Osteocyte (in vitro differentiated cells): ENCODE measurements at places on chromosomes 4 and X.

- H3K4me1 ChIP-seq = no peaks in the 10 kb centered on the region
- peaks cover 25% of the 10 kb centered on the region for H3K36me3 ChIP-seq
- no peak for DNase-seq
- no peak overlapping the region for H3K4me3 ChIP-seq
- H3K27me3 ChIP-seq = no peaks in the 10 kb centered on the region
Observed at GRCh38 chr4:6924361-6924779, 14.7 kb downstream of the TBC1D14 start.

DNA sequence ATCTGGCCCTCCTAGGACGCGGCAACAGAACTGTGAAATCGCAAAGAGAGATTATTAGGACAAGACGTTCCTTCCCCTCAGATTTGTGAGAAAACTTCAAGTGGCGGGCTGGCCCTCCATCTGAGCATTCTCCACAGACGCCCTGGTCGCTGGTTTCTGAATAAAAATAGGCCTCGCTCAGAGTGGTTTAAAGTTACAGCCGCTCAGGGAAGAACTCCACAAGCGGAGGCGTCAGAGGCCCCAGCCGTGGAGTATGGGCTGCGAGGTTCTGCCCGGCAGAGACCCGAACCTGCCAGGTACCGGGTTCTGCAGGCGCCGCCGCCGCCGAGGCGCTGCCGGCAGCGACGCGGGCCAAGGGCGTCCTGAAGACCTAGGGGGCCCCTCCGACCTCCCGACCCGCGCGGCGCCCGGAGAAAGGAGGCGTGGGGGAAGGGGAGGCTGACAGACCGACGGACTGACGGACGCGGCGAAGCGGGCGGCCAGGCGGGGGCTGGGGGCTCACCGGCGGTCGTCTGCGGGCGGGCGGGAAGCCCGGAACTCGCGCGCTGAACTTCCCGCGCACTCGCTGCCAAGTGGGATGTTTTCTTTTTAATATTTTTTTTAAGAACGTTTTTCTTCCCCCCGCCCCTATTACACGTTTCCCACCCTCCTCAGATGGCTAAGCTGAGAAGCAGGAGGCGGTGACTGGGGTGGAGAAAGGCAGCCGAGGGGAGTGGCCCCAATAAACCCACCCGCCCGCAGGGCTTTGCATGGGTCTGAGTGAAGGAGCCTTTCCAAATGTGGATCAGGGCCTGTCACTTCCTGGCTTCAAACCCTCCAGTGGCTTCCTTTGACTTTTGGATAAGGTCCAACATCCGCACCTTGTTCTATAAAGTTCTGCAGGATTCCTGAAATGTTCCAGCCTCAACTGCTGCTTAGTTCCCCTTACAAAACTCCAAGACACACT, at the start of gene PABPC4L:
Gene PABPC4L, minus strand, starts transcription at position 574 of the 946 bp plus-strand sequence. CDS start 770 bp downstream, outside the sequence.
- H3K36me3 ChIP-seq = peaks cover 5% of the 10 kb centered on the region
- H3K27me3 ChIP-seq = no peaks in the 10 kb centered on the region
- H3K4me1 ChIP-seq = peaks cover 24% of the 10 kb centered on the region
- H3K27ac ChIP-seq = peak within 1 kb of the TSS; percentile 82

GRCh38 chr4:115113506-115114106, at the start of gene NDST4:
Gene NDST4 (minus strand): TSS chr4:115113620. CDS start chr4:115077036, 36,584 bp downstream.
- peak within 1 kb of the TSS; percentile 52 for H3K27ac ChIP-seq
- peak within 1 kb of the TSS; percentile 76 for H3K4me3 ChIP-seq
- no peak for DNase-seq
- H3K4me1 ChIP-seq = peaks cover 36% of the 10 kb centered on the region
- H3K27me3 ChIP-seq = no peaks in the 10 kb centered on the region

- no peaks in the 10 kb centered on the region for H3K27me3 ChIP-seq
- H3K36me3 ChIP-seq = peaks cover 24% of the 10 kb centered on the region
- peaks cover 3% of the 10 kb centered on the region for H3K4me1 ChIP-seq
- H3K4me3 ChIP-seq = no peak overlapping the region
Observed at GRCh38 chrX:40074080-40074958, 23.4 kb downstream of the BCOR start.

- H3K27ac ChIP-seq = no peak overlapping the region
- H3K27me3 ChIP-seq = no peaks in the 10 kb centered on the region
- no peaks in the 10 kb centered on the region for H3K36me3 ChIP-seq
Observed at GRCh38 chr4:61079427-61079826, 120.7 kb upstream of the ADGRL3 start.

- H3K36me3 ChIP-seq = no peaks in the 10 kb centered on the region
- H3K27ac ChIP-seq = no peak overlapping the region
- H3K4me3 ChIP-seq = no peak overlapping the region
Observed at GRCh38 chr4:186798951-186799659, 75.4 kb upstream of the FAT1 start.

- DNase-seq = no peak
- H3K36me3 ChIP-seq = no peaks in the 10 kb centered on the region
- H3K4me1 ChIP-seq = peaks cover 35% of the 10 kb centered on the region
Observed at GRCh38 chr4:54066718-54067129, 2.3 kb upstream of the CHIC2 start.

- peaks cover 20% of the 10 kb centered on the region for H3K4me1 ChIP-seq
- no peak overlapping the region for H3K27ac ChIP-seq
- H3K36me3 ChIP-seq = no peaks in the 10 kb centered on the region
- no peak overlapping the region for H3K4me3 ChIP-seq
Observed at GRCh38 chr4:147288512-147288911, 192.4 kb upstream of the EDNRA start.

GRCh38 chr4:156933633-156934258, 37.9 kb downstream of the PDGFC start:
- peaks cover 6% of the 10 kb centered on the region for H3K36me3 ChIP-seq
- DNase-seq = no peak
- H3K4me1 ChIP-seq = peaks cover 29% of the 10 kb centered on the region
- H3K4me3 ChIP-seq = no peak overlapping the region
- H3K27ac ChIP-seq = peak overlapping the region; percentile 52

DNA sequence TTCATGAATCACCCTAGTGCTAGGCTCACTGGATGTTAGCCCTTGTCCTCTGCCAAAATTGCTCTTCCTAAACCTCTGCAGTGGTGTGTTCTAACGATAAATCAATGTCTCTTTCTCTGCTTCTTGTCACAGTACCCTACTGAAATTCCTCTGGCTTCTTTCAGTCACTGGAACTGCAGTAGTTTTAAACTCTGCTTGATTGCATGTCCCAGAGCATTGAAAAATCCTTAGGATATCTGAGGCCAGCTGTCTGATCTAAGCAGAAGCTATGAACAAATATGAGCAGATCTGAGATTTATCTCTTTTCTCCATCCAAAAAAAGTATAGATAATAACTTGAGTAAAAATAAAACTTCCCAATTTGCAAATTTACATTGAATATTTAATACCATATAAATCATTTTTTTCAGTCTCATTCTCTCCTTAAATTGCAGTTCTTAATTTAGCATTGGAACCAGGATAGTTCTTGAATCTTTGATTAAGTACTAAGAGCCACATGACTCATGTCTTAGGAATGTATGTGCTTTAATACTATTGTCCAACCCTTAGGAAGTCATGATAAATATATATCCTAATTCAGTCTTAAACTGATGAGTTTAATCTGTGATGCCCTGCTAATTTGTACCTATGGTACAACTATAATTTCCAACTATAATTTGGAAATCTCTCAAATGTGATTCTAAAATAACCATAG, 169.7 kb downstream of the PDHA2 start:
- no peak for DNase-seq
- no peak overlapping the region for H3K4me3 ChIP-seq
- no peak overlapping the region for H3K27ac ChIP-seq
- peaks cover 6% of the 10 kb centered on the region for H3K4me1 ChIP-seq

DNA sequence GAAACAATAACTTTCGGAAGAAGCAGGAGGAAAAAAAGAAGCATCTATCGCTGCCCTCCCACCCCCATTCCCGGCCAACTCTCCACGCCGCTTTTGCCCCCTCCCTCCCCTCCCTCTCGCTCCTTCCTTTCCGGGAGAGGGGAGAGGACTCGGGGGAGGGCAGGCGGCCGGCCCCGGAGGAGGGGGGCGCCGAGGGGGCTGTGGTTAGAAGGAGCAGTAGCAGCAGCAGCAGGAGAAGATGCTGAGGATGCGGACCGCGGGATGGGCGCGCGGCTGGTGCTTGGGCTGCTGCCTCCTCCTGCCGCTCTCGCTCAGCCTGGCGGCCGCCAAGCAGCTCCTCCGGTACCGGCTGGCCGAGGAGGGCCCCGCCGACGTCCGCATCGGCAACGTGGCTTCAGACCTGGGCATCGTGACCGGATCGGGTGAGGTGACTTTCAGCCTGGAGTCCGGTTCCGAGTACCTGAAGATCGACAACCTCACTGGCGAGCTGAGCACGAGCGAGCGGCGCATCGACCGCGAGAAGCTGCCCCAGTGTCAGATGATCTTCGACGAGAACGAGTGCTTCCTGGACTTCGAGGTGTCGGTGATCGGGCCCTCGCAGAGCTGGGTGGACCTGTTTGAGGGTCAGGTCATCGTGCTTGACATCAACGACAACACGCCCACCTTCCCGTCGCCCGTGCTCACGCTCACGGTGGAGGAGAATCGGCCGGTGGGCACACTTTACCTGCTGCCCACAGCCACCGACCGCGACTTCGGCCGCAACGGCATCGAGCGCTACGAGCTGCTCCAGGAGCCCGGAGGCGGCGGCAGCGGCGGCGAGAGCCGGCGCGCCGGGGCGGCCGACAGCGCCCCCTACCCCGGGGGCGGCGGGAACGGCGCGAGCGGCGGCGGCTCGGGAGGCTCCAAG, 1.3 kb downstream of the PCDH7 start:
- H3K27ac ChIP-seq = peak overlapping the region; percentile 98
- H3K4me3 ChIP-seq = peak overlapping the region; percentile 100
- peak; percentile 89 for DNase-seq
- no peaks in the 10 kb centered on the region for H3K27me3 ChIP-seq
- H3K36me3 ChIP-seq = peaks cover 19% of the 10 kb centered on the region

GRCh38 chr4:168138143-168138542, 45.8 kb downstream of the ANXA10 start:
- no peak overlapping the region for H3K4me3 ChIP-seq
- no peaks in the 10 kb centered on the region for H3K36me3 ChIP-seq
- no peak for DNase-seq
- H3K27ac ChIP-seq = no peak overlapping the region
- peaks cover 6% of the 10 kb centered on the region for H3K4me1 ChIP-seq

DNA sequence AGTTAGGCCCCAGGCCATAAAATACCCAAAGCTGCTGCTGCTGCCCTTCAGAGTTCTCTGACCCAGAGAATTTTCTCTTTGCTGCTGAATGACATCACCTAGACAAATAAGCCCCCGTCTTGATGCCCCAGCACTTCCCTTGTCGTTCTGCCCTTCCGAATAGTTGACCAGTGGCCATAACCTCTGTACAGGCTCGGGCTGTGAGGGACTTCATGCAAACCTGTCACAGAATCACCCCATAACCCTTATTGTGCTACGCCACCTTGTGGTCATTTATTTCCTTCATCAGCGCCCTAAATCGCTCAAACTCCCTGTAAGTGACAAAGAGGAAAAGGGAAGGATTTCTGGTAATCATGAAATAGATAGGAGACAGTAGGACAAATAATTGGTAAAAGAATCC, 18.8 kb downstream of the SPACA5 start:
- H3K27me3 ChIP-seq = no peaks in the 10 kb centered on the region
- no peak for DNase-seq
- H3K4me3 ChIP-seq = no peak overlapping the region
- H3K36me3 ChIP-seq = no peaks in the 10 kb centered on the region
- H3K27ac ChIP-seq = no peak overlapping the region

DNA sequence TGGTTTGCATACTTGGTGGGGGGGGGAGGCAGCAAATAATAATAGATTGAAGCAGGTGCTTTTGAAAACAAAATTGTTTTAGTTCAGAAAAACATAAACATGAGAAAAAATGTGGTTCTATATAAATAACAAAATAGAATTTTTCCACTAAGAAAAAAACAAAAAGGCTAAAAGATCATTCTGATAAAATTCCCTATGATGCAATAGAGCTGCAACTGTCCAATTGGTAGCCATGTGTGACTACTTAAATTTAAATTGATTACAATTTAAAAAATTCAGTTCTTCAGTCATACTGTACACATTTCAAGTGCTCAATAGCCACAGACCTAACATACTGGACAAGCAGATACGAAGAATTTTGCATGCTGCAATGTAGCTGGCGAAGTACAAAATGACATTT, 11.0 kb downstream of the TRMT10A start:
- H3K36me3 ChIP-seq = peaks cover 3% of the 10 kb centered on the region
- no peaks in the 10 kb centered on the region for H3K27me3 ChIP-seq
- H3K4me3 ChIP-seq = no peak overlapping the region
- DNase-seq = no peak
- no peaks in the 10 kb centered on the region for H3K4me1 ChIP-seq
- H3K27ac ChIP-seq = no peak overlapping the region

DNA sequence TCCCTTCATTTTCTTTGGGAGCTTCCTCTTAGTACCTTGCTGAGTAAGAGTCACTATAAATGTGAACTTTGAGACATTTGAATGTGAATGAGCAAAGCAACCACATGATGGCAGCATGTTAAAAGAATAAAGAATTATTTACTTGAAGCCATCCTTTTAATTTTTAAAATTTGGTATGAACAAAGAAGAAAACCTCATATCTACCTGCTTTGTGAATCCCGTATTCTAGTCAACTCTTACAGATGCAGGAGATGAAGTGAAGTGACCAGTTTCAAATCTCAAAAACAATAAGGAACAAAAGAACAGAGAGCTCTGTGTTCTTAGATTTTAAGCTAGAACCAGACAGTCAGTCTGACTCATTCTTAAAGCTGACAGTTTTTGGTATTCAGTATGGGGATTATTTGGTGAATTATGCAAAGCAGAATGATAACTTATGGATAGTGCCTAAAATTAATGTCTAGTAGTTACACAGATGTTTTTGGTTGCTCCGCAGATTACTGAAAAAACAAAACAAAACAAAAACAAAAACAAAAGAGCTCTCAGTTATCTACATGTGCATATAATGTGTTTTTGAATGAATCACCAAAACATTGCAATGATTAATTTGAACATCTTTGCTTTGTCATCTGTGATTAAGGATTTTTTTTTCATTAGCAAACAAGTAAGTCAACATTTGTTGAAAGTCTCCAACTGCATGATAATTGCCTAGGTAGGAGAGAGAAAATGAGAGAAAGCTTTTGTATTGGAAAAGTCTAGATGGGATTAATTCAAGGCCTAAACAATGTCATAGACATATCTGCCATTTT, 48.2 kb upstream of the H2AZ1 start:
- H3K27me3 ChIP-seq = peaks cover 3% of the 10 kb centered on the region
- H3K36me3 ChIP-seq = no peaks in the 10 kb centered on the region
- H3K4me3 ChIP-seq = no peak overlapping the region
- peaks cover 4% of the 10 kb centered on the region for H3K4me1 ChIP-seq
- no peak overlapping the region for H3K27ac ChIP-seq
- DNase-seq = no peak
